ENCODE measurements at places on chromosomes 3 and 15.
A peak's percentile ranks its signal among the peaks of the same experiment; 100 is the strongest.

- peak; percentile 74 for DNase-seq
Measured at GRCh38 chr3:134449277-134449676, 36.5 kb downstream of the ANAPC13 start.

- DNase-seq: no peak
Measured at GRCh38 chr3:60588806-60589205, 662.4 kb downstream of the FHIT start.

DNA sequence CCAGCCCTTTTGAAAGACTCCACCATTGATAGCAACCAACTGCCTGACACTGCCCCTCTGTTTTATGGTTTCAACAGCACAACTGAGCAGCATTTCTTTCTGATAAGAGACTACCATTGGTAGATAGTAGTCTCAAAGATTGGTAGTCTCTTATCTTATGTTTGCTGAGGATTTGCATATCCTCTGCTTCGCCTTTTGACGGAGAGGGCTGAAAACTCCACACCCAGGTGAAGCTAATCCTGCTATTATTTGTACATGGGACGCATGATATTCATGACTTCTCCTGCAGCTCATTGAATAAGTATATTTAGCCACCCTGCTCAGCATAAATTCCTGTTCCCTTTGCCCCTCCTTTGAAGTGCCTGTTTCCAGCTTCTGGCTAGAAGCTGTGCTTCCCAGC, 119.4 kb upstream of the STRIT1 start:
- no peak for DNase-seq

DNA sequence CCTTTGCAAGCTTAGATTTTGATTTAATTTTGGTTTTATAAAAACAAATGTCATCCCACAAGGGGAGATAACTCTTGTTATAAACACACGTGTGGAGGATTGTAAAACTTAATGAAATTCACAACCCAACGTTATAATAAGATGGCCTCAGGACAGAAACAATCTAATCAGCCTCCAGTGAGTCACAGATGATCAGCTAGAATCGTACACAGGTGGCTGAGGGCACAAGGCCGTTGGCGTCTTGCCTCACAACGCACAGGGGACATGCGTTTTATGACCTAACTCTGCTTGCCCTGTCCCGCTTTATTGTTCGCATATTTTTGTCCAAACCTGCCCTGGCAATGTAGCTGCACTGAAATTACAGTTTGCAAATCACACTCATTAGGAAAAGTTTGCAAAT, 121.9 kb upstream of the PDZRN3 start:
- no peak for DNase-seq

DNA sequence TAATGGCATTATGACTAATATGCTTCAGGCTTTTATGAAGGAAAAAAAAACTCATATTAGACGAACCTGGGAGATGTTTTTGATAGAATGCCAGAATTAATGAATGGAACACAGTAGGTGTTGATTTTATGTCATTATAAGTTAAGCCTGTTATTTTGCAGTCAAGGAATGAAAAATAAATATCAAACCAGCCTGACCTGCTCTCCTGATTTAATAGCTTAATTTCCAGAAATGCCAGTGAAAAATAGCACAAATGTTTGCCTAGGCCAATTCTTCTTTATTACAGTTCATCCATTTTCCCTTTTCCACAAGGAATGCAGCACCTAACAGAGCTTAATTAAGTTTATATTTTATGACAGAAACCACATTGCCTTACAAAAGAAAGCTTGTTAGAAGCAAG, 292.0 kb downstream of the TBL1XR1 start:
- DNase-seq: no peak

- no peak for DNase-seq
Measured at GRCh38 chr3:50248387-50248786, 12.4 kb downstream of the GNAI2 start.

DNA sequence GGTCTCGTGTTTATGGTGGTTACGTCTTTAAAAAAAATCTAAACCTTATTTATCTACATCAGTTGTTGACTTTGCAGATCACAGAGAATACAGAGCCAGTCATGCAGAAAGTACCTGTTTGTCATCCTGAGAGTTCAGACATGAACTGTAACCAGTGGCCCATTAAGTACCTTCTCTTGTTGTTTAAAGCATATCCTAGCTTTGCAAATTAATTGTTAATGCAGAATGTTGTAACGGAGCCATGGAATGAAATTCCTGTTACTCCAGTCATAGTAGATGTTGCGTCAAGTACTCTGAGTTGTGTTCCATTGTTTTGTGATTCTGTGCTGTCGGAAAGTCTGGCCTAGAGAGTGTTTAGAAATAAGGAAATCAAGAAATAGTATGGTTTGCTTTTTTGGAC, 205.2 kb downstream of the RBMS3 start:
- peak; percentile 11 for DNase-seq

- DNase-seq: no peak
Measured at GRCh38 chr3:100001526-100002270, 112.6 kb downstream of the FILIP1L start.

- DNase-seq: peak; percentile 41
Measured at GRCh38 chr15:45157974-45158373, 28.2 kb downstream of the DUOX1 start.

- no peak for DNase-seq
Measured at GRCh38 chr15:41474436-41474835, 19.2 kb upstream of the ITPKA start.

- no peak for DNase-seq
Measured at GRCh38 chr3:192920411-192920810, 2.8 kb upstream of the MB21D2 start.

- DNase-seq: no peak
Measured at GRCh38 chr3:10283638-10284037, 9.1 kb downstream of the GHRL start.
